ENCODE measurements at places on chromosomes 1 and 21.

DNA sequence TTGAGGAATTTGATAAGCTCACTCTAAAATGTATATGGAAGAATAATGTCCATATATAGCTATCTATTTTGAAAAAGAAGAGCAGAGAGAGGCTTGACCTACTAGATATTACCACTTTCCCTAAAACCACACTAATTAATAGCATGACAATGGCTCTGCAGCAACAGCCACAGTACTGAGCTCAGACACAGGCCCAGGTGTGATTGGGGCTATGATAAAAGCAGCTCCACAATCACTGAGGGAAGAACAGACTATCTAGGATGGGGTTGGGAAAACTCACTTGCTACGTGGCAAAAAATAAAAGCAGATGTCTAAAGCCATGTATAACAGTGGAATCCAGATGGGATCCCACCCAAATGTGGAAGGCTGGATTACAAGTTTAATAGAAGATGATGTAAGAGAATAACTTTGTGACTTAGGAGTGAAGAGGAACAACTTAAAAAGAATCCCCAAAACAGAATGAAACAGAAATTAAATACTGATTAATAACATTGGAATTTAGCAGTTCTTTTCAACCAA, 80.8 kb upstream of the RAB4A start:
- no peak for DNase-seq

- no peak for DNase-seq
These were observed 46.0 kb upstream of the JUN start for GRCh38 chr1:58829866-58830265.

DNA sequence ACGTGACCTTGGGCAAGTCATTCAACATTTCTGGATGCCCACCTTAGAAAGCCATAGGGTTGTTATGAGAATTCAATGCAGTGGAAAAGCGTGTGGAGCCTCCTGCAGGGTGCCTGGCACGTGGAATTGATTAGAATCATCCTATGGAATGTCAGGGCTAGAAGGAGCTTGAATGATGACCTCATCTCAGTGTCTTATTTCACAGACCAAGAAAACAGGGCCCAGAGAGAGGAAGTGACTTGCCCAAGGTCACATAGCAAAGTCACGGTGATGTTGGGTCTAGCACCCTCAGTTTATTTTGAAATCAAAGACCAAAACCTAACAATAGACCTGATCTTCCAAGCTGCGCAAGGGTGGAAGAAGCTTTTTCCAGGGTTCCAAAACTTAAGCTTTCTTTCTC, 6.0 kb downstream of the TRABD2B start:
- DNase-seq, result no peak

DNA sequence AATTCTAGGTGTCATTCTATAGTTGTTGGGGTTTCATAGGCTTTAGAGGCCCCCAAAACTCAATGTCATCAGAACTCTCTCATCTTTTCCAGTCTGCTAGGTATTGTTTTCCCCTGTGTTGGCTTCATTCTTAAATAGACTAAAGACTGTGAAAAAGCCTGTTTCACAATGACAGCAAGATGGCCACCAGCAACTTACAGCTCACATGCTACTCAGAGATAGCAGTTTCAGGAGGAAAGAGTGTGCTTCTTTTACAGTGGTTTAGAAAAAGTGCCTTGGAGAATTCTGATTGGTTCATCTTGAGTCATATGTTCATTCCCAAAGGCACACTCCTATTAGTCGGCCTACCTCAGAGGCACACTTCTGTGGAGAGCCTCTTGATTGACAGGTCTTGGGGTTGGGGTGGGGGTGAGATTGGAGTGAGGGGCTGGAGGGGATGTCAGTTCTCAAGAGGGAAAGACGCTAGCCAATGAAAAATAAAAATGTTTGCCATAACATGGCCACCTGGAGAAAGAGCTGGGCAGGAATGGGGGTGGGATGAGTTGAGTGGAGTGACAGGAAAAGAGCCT, 8.5 kb downstream of the IL23R start:
- no peak for DNase-seq

GRCh38 chr21:43893536-43894205, 28.6 kb downstream of the AGPAT3 start:
- no peak for DNase-seq

GRCh38 chr1:183908079-183908478, 103.2 kb downstream of the RGL1 start:
- DNase-seq, result no peak

DNA sequence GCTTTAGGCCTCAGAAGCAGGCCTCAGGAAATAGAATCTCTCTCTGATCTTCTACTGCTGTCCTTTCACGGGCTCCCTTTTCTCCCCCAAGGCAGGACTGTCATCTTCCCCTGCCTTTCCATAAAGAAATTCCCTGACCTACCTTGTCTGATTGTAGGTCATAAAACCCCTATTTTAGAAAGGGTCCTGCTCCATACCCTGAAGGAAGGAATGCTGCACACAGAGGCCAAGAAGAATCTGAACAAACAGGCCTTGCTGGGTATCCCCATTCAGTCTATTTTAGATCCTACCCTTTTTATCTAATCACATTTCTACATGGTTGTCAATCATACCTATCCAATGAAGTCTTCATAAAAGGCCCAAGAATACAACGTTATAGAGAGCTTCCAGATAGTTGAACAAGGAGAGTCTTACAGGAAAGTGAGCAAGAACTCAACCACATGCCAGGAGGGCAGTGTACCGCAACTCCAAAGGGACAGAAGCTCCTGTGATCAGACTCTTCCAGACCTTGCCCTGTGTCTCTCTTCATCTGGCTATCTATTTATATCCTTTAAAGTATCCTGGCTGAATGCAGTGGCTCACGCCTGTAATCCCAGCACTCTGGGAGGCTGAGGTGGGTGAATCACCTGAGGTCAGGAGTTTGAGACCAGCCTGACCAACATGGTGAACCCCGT, 93.1 kb downstream of the SLC16A1 start:
- no peak for DNase-seq

DNA sequence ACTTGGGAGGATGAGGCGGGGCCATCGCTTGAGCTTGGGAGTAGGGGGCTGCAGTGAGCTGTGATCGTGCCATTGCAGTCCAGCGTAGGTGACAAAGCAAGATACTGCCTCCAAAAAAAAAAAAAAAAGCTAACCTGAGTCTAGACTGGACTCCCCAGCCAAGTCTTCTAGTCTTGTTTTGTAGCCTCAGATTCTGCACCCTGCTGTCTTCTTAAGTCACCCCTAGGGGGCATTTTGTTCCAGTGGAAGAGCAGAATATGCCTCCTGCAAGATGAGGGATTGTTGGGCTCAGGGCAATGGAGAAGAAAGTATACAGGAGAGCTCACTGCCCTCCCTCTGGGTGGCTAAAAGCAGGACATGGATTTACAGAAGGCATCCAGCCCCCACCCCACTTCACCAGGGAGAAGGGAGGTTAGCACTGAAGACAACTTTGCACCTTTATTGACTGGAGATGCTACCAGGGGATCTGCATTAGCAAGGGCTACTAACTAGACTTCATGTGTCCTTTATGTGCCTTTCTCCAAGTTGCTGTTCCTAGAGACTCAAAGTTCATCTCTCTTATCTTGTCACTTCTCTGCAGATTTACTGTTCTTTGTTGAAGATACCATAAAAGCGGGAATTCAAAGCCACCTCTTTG, 15.3 kb upstream of the RNF187 start:
- DNase-seq, result no peak

All from brain pericyte (primary cell).